Stimulated activated CD4-positive, alpha-beta T cell treated with anti-CD3 and anti-CD28 coated beads, TNF-alpha, amount 100 ng/mL, for 1 hour (primary cell): ENCODE measurements at places on chromosomes 12 and 14.
A peak's percentile ranks its signal among the peaks of the same experiment; 100 is the strongest.

GRCh38 chr14:77709412-77709811, 1.5 kb downstream of the SLIRP start:
- DNase-seq: no peak

DNA sequence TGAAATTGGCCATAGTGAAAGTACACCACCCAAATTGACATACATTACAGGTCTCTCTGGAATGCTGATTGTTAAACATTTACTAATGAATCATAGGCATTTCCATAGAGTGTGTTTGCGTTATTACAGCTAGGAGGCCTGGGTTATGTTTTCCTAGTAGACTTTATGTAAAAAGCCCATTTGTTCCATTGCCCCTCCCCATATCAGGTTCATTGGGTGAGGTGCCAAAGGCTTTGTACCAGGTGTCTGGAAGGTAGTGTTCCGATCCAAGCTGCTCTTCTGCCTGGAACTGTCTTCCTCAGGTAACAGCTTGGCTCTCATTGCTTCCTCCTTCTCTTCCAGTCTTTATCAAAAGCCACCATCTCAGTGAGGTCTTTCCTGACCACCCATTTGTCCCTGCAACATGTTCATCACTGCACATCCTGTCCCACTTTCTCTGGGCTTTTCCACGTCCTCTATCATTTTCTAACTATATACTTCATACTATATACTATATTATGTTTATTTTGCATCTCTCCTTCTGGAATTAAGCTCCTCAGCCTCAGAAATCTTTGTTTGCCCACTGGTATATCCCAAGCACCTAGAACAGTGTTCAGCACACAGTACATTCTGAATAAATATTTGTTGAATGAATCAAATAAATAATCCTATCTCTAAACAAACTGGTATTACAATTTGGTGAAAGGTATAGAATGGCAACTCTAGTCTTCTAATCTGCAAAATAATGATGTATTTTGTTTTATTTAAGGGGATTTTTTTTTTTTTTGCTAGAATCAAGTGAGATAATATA, 252.3 kb downstream of the KTN1 start:
- DNase-seq: no peak

- DNase-seq: no peak
Measured at GRCh38 chr14:96252323-96252998, 3.5 kb upstream of the BDKRB1 start.

- no peak for DNase-seq
Measured at GRCh38 chr12:30357766-30358490, 337.7 kb downstream of the IPO8 start.

DNA sequence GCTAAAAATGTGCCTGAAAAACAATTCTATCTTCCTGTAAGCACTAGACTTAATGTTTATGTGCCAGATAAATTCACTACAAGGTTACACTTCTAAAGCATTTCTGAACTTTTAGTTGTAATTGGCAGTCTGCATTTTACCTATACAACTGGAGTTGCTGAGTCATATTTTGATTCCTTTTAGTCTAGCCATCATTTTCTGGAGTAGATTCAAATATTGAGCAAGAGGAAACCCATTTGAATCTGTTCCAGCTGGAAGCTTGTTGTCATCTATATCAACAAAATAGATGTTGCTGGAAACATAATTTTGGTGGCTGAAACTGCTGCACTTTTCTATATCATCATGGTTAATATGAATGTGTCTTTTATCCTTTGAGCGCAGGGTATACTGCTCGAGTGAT, 122.2 kb upstream of the CCDC175 start:
- DNase-seq: no peak

DNA sequence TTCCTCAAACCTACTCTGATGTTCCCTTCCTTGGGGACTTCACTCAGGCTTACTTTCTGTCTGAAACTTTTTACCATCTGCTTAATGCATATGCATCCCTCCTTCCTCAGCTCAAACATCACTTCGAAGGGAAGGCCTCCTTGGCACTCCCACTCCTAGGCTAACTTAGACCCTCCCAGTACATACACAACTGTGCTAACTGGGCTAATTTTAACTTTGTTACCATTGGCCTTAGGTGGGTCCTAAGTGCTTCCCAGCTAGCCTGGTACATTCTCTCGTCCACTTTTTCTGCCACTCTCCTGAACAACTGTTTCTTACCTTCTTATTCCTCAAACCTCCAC, 3.8 kb downstream of the EEF1AKMT3 start:
- DNase-seq: no peak

GRCh38 chr12:9064201-9064814, 51.4 kb downstream of the A2M start:
- peak; percentile 31 for DNase-seq

GRCh38 chr12:57530396-57531142, 7.9 kb downstream of the MBD6 start:
- DNase-seq: no peak

- DNase-seq: no peak
Measured at GRCh38 chr12:96045566-96045965, 10.2 kb upstream of the LTA4H start.

DNA sequence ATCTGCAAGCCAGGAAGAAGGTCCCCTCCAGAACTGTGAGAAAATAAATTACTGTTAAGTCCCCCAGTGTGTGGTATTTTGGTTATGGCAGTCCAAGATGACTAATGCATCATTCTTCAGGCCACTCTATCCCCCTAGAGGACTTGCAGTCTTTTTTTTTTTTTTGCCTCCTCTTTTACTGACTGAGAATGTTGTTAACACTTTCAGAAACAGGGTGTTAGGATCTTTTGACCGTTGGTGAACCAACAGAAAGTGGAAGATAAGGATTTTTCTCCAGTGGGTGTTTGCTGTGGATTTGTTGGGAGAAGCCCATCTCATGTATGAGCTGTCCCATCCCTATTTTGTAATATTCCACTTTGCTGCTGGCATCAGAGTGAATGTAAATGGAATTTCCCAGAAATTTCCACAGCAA, 37.8 kb downstream of the MARK3 start:
- no peak for DNase-seq

GRCh38 chr14:38994731-38995130, 108.3 kb downstream of the SEC23A start:
- DNase-seq: no peak

DNA sequence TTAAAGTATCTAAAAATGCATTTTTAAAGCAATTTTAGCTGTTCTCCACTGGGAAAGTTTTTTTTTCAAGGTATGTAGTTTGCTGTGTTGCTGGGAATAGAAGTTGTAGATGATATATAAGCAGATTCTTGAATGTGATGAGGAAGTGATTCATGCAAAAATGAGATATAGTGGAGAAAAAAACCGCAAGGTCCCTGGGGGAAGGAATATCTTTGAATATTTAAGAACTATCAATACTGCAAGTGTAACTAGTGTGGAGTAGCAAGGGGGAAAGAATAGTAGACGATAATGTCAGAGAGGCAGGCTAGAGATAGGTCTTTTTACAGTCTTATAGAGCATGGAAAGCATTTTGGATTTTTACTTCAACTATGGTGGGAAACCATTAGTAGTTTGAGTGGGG, 42.5 kb downstream of the PTCSC3 start:
- DNase-seq: no peak

GRCh38 chr14:104023325-104024055, 62.0 kb upstream of the ASPG start:
- DNase-seq: no peak

- DNase-seq: no peak
Measured at GRCh38 chr12:69068448-69068847, 135.5 kb upstream of the CPM start.

DNA sequence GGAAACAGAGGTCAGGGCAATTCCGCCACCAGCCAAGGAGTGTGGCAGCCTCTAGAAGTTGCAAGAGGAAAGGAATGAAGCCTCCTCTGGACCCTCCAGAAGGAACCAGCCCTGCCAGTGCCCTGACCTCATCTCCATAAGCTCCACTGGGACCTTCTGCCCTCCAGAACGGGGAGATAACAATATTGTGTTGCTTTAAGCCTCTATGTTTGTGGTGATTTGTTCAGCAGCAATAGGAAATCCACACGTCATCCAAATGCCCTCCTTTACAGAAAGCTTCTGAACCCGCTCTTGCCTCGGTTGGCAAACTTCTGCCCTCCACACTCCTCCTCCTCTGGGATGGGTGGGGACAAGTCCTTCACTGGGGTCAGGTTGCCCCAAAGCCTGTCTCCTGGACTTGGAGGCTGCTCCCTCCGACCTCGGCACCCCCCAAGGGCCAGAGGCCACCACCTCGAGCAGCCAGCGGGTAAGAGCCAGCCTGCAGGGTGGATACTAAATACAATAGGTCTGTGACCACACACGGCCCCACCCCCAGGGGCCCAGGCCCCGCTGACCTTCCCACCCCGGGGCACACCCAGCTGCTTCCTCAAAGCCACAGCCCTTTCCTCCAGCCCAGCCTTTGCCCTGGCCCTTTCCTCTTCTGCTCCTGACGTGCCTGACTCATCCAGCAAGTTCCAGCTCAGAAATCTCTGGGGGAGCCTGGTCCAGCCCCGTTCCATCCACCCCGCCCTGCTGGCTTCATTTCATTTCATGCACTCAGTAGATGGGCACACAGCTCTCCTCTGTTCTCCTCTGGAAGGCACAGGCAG, 58.7 kb upstream of the NCOR2 start:
- DNase-seq: no peak

DNA sequence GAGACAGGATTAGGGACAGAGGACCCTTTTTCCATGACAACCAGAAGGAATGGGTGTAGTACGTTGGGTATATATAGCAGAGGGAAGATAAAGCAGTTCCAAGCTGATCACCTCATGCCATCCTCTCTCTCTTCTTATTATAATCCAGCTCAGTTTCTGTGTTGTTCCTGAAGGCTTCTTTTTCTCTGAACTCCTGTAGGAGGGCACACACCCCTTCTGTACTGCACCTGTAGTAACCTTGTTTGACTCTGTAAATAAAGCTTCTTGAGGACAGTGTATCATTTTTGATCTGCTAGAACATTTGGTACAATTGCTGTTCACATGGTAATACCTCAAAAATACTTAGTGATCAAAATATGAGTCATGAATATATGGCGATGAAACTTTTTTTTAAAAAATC, 33.5 kb downstream of the HELB start:
- no peak for DNase-seq

GRCh38 chr12:32697445-32697844, 18.3 kb downstream of the DNM1L start:
- DNase-seq: no peak

- no peak for DNase-seq
Measured at GRCh38 chr12:86261142-86261541, 5.0 kb upstream of the MGAT4C start.

DNA sequence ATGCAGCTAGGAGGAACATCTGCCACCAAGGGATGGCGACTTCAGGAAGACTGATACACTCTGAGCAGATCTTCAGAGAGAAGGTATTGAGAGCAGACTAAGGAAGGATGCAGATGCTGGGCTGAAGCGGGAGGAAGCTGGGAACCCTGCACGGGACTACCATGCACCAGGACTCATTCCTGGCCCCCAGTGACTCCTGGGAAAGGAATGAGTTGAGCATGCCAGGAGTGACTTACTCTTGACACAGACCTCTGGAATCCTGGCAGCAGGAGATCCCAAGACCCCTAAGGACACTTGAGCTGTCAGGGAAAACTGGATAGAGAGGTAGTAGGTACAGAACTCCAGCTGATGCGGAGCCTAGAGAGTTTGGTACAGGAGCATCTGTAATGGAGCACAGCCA, 336.1 kb downstream of the RPS29 start:
- no peak for DNase-seq

DNA sequence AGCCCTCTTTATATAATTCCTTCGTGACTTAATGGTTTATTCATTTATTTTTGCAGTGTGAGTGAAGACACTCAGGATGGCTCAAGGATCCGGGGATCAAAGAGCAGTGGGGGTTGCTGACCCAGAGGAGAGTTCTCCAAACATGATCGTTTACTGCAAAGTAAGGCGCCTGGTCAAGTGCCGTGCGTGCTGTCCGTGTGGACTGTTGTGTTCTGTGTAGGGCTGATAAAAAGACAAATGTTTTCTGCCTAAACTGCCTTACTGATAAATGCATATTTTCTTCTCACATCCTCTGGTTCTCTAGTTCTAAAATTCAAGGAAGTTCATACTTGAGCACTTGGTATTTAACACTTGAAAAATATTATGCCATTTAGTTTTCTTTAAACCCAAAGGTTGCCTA, 32.5 kb downstream of the RGS6 start:
- DNase-seq: no peak

- no peak for DNase-seq
Measured at GRCh38 chr12:19623751-19624399, 184.6 kb downstream of the AEBP2 start.

DNA sequence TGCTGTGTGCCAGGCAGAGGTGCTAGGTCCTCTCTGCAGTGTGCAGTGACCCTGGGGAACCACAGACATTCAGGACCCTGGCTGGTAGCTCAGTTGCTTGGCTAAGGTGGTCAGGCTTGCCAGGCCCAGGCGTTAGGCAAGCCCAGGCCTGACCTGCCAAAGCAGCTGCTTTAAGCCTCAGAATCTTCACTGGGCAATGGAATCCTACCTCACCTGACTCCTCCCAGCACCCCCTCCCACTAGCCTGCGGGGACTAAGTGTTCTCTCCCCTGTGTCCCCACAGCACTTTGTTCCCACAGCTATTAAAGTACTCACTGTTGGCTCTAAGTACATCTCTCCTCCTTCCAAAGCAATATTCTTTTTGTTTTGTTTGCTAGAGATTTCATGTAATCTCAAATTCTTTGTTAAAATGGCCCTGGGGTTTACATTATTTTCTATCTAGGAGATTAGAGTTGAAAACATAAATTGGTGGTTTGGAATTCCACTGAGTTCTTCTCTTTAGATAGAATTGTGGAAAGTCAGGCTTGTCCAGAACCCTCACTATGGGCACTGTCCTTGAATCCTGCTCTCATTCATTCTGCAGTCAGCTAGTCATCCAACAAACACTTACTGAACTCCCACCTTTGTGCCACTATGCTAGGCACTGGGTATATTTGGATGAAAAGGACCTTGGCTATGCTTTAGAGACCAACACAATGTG, 44.4 kb downstream of the DGLUCY start:
- DNase-seq: no peak

GRCh38 chr12:110280392-110280778, 662 bp upstream of the ATP2A2 start:
- DNase-seq: peak; percentile 18

DNA sequence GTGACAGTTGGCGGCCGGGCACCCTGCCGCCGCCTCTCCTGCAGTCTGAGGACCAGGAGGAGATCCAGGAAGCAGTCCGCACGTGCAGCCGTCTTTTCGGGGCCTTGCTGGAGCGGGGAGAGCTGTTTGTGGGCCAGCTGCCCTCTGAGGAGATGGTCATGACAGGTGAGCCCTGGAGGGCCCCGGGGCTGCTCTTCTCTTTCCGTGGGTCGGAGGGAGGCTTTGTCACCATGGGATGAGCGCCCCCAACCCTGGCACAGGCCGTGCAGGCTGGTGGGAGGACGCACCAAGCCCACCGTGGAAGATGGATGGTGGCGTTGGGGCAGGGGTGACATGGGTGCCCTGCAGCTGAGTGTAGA, 532 bp downstream of the NOC4L start:
- no peak for DNase-seq
